ENCODE measurements at places on chromosomes 6 and 20.

GRCh38 chr6:30130887-30131862, 4.8 kb upstream of the TRIM40 start:
- DNase-seq = peak; percentile 25

- DNase-seq = no peak
Measured at GRCh38 chr20:57663241-57663640, 43.0 kb upstream of the ZBP1 start.

DNA sequence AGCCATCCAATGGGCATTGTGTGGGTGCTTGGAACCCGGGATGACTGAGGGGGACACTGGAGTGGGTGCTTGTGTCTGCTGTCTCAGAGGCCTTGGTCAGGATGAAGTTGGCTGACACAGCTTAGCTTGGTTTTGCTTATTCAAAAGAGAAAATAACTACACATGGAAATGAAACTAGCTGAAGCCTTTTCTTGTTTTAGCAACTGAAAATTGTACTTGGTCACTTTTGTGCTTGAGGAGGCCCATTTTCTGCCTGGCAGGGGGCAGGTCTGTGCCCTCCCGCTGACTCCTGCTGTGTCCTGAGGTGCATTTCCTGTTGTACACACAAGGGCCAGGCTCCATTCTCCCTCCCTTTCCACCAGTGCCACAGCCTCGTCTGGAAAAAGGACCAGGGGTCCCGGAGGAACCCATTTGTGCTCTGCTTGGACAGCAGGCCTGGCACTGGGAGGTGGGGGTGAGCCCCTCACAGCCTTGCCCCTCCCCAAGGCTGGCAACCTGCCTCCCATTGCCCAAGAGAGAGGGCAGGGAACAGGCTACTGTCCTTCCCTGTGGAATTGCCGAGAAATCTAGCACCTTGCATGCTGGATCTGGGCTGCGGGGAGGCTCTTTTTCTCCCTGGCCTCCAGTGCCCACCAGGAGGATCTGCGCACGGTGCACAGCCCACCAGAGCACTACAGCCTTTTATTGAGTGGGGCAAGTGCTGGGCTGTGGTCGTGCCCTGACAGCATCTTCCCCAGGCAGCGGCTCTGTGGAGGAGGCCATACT, 49.4 kb downstream of the PYGB start:
- DNase-seq = no peak

GRCh38 chr6:167479901-167480648, 155.2 kb downstream of the TTLL2 start:
- DNase-seq = no peak

DNA sequence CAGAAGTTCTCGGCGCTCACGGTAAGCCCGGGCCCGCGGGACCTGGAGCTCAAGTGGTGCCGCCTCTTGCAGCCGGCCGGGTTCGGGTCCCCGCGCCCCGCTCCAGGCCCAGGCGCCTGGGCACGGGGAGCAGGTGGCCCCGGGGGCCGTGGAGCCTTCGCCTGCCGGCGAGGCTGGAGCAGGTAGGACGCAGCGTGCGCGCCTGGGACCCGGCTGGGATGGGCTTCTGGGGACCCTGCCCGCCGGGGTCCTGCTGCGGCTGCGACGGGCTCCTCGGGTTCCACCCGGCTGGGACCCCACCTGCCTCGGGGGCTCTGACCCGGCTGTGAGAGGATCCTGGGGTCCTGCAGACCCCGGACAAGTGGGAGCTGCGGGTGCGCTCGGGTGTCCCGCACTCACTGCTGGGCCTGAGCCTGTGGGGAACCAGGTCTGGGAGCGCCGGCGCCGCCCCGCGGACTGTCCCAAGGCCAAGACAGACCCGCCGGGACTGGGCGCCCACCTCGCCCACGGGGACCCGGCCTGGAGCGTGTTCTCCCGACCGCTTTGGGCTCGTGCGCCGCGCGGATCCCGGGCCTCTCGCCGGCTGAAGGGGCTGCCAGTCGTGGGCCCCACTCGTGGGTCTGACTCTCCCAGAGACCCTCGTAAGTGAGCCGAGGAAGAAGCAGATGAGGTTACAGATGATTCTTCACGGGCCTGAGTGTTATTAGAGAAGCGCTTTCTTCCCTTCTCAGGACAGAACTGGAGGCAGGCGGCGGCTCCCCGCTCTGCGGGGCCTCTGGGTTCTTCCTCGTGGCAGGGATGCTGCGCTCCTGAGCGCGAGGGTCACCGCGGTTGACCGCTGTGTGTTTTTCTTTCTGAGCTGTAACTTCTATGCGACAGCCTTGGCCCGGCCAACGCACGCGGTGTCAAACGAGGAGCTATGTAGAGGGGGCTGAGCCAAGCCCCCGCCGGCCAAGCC, 729 bp downstream of the SMOC2 start:
- DNase-seq = no peak

GRCh38 chr6:39565956-39566355, 159.3 kb downstream of the KIF6 start:
- DNase-seq = no peak

- DNase-seq = no peak
Measured at GRCh38 chr20:21513881-21514540, at the start of gene NKX2-2. NKX2-2 (minus strand) TSS chr20:21514064; CDS start chr20:21513669, 395 bp downstream.

Measured in progenitor cell of endocrine pancreas (in vitro differentiated cells).